Peyer's patch (tissue), 4 donors: ENCODE measurements at places on chromosomes 1 and 21. TPM values are rescaled to one million over a fixed set of nuclear protein-coding genes. Genes with fewer than 3 reads are reported as not detected.
A peak's percentile ranks its signal among the peaks of the same experiment; 100 is the strongest.

DNA sequence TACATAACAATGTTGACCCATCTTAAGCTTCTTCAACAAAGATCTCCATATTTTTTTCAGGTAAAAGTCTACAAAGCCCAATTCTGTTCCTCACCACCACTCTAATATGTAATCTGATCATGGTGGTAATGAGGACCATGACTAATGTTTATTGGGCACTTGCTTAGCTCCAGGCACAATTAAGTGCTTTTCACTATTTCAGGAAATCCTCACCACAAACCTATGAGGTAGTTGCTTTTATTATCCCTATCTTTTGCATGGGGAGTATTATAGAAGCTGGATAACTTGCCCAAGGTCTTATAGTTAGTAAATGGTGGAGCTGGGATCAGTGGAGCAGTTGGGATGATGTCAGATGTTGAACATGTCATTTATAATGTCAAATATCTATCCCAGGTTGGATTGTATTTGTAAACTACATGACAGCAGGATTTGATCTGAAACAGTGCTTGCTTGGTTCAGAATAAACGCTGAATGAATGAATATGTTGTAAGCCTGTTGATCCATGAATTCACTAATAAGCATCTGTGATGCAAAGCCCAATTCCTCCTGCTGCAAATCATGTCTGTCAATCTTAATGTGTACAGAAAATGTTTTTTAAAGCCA is 283.3 kb upstream of the ST6GALNAC5 start:
- no peaks in the 10 kb centered on the region for H3K4me1 ChIP-seq
- no peaks in the 10 kb centered on the region for H3K36me3 ChIP-seq
- no peak overlapping the region for H3K27ac ChIP-seq
- H3K27me3 ChIP-seq: no peaks in the 10 kb centered on the region
- H3K4me3 ChIP-seq: no peak overlapping the region

DNA sequence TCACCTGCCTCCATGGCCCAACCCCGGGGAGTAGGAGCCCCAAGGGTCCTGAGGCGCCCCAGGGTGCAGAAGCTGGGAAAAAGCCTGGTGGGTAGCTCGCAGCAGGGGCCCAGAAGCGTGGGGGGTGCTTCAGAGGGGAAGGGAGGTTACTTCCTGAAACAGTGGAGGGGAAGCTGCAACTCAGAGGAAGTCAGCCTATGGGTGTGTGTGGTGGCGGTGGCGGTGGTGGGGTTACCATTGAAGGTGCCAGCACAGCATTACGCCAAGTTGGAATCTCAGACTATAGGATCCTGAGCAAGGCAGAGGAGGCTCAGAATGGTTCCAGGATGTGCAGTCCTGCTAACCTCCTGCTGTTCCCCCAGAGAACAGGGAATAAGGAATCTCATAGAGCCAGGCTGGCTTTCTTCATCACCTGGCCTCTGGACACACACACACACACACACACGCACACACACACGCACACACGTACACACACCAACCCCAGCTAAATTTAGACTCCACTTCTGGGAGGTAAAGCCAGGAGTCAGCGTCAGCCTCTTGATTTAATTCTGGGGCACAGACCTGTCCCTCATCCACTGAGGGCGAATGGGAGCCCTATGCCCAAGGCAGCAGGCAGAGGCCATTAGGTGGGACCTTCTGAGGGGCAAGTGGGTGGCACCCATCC is 1.3 kb downstream of the DENND4B start:
- H3K27me3 ChIP-seq: no peaks in the 10 kb centered on the region
- H3K36me3 ChIP-seq: no peaks in the 10 kb centered on the region
- H3K4me1 ChIP-seq: peaks cover 21% of the 10 kb centered on the region
- H3K4me3 ChIP-seq: peak overlapping the region; percentile 99

GRCh38 chr21:35581640-35582039 is 478.7 kb downstream of the SETD4 start:
- no peaks in the 10 kb centered on the region for H3K36me3 ChIP-seq
- H3K27me3 ChIP-seq: no peaks in the 10 kb centered on the region
- no peak overlapping the region for H3K27ac ChIP-seq
- no peak overlapping the region for H3K4me3 ChIP-seq
- H3K4me1 ChIP-seq: no peaks in the 10 kb centered on the region

DNA sequence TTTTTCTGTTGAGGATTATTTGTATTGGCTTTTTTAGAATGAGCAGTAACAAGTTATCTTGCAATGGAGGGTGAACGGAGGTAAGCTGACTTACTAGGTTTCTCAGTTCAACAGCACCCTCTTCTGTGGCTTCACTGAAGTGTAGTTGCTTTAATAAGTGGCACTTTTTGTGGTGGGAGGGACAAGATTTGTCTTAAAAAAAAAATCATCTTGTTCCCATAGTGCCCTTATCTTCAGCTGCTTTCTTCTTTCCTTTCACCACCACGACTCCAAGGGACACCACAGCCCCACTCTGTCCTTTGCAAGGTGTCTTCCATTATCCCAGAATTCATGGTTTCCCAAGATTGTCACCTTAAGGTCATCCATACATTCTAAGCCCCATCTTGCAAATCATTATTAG is 92.9 kb downstream of the PIGK start:
- no peaks in the 10 kb centered on the region for H3K4me1 ChIP-seq
- H3K4me3 ChIP-seq: no peak overlapping the region
- no peaks in the 10 kb centered on the region for H3K27me3 ChIP-seq

DNA sequence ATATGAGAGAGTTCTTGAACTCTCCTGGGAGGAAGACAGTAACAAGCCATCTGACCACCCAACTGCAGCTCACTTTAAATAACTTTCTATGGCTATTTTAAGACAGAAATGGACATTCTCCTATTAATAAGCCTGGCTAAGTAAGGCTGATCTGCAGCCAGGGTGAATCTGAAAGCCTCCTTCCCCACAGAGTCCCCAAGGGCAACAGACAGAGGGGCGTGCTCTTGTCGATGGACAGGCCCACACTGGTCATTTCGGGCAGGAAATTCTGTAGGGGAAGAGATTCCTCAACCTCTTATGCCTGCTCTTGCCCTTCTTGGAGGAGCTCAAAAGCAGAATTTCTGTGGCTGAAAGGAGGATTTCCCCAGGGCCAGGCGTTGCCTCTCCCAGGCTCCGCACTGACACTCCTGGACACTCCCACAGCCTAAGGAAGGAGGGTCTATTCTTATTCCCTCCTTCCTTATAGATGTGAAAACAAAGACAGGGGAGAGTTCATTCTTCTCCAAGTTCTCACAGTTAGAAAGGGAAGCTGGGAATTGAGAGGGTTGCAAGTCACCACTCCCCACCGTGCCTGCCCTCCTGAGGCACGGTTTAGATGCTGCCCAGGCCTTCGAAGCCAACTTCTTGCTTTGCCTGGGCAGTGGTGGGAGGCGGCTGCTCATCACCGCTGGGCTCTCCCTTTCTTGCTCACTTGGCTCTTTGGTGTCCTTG is 17.9 kb upstream of the KANK4 start:
- no peaks in the 10 kb centered on the region for H3K4me1 ChIP-seq
- no peak overlapping the region for H3K27ac ChIP-seq
- H3K27me3 ChIP-seq: no peaks in the 10 kb centered on the region
- H3K4me3 ChIP-seq: no peak overlapping the region
- no peak for DNase-seq

GRCh38 chr1:119083980-119084379 is 56.5 kb downstream of the WARS2 start:
- H3K4me3 ChIP-seq: no peak overlapping the region
- no peaks in the 10 kb centered on the region for H3K4me1 ChIP-seq
- H3K36me3 ChIP-seq: no peaks in the 10 kb centered on the region
- no peak overlapping the region for H3K27ac ChIP-seq
- no peak for DNase-seq

DNA sequence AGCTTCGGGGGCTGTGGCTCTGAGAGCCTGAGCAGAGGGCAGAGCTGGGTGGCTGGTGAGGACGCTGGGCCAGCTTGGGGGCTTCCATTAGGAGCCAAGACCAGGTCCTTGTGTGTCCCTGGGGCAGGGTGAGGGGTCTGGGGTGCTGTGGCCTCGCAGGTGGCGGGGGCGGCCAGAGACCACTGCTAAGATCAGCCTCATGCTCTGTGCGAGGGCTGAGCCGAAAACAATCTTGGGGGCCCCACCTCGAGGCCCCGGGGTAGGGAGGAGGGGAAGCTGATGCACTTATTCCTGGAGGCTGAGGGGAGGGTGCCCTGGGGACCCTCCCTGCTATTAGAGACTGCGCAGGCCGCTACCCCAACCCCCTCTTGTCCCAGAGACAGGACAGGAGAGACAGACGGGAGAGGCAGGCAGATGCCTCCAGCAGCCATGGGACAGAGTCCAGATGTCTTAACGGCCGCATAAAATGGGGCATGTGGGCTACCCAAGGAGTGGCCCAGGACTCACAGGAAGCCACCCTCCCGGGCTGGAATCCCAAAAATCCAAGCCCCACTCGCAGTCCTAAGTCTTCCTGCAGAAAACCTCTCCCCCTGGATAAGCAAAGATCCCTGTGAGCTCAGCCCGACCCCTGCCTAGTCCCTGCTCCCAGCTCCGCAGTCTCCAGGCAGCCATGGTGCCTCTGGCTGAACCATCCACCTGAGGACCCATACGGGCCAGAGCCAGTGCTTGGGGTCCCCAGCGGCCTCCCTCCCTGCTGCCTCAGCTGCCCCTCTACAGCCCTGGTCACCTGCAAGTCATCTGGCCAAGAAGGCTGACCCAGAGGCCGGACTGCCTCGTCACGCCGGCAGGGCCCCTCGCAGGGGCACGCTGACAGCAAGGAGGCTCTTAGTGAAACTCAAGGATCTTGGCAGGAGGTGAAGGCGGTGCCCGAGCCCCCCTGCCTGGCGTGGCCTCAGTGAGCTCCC is 43.6 kb upstream of the COL18A1 start:
- H3K27me3 ChIP-seq: no peaks in the 10 kb centered on the region
- no peak overlapping the region for H3K27ac ChIP-seq
- H3K4me1 ChIP-seq: no peaks in the 10 kb centered on the region
- no peak overlapping the region for H3K4me3 ChIP-seq
- H3K36me3 ChIP-seq: no peaks in the 10 kb centered on the region

VSIG8 gene
- total RNA-seq: not detected

NPPB gene
- total RNA-seq: not detected

TMPRSS2 gene
- 39.6 TPM for total RNA-seq

AADACL4 gene
- total RNA-seq: not detected

PIK3CD gene
- 34.7 TPM for total RNA-seq

ISG20L2 gene
- 22.4 TPM for total RNA-seq

PDE9A gene
- total RNA-seq: 440 TPM

CLK2 gene
- 95.3 TPM for total RNA-seq
